Osteoblast (primary cell): ENCODE measurements at places on chromosomes 7 and 10. TPM values are rescaled to one million over a fixed set of nuclear protein-coding genes. Genes with fewer than 3 reads are reported as not detected.
A peak's percentile ranks its signal among the peaks of the same experiment; 100 is the strongest.

The PRSS37 gene
- total RNA-seq, result not detected in 2 replicates

GRCh38 chr10:80691441-80691840 lies 153.7 kb downstream of the SH2D4B start:
- DNase-seq, result no peak
- no peaks in the 10 kb centered on the region for H3K36me3 ChIP-seq

DNA sequence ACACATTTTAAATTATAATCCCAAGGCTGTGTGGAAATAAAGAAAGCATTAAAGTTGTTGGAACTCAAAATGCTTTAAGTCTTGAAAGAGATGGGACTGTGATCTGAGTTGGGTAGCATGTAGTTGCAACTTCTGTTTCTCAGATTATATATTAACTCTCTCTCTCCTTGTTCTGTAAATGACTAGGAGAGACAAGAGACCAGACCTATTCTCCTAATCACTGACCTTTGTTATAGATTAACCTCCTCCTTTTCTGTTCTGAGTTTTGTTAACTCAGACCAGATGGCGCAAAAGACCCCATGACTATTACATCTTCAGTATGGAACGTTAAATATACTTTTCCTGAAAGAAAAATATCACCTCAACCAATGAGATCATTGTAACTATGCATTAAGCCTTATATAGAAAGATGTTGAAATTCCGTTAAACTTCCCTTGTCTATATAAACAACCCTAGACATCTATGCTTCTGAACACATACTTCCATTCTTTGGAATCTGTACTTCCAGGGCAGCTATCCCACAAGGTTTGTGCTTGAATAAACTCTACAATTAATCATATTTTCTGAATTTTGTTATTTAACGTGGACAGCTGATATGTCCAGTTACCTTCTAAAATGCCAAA lies 143.5 kb upstream of the TRIM24 start:
- DNase-seq, result no peak
- no peaks in the 10 kb centered on the region for H3K4me1 ChIP-seq
- no peak overlapping the region for H3K27ac ChIP-seq
- no peaks in the 10 kb centered on the region for H3K27me3 ChIP-seq
- H3K36me3 ChIP-seq, result no peaks in the 10 kb centered on the region

DNA sequence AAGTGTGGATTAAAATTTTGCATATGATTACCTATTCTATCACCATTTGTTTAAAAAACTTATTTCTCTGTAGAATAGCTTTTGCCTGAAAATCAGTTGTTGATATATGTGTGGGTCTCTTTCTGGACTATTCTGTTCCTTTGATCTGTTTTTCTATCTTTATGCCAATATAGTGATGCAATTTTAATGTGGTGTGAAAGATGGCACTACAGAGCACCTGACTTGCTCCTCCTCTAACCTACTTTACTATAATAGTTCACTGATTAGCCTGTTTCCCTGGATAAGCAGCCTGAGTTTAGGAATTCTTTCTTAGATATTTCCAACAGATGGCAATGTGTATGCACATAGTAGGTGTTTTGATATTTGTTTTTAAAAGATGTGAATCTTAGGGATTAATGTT lies 294.5 kb downstream of the AUTS2 start:
- no peaks in the 10 kb centered on the region for H3K27me3 ChIP-seq
- no peak overlapping the region for H3K27ac ChIP-seq

DNA sequence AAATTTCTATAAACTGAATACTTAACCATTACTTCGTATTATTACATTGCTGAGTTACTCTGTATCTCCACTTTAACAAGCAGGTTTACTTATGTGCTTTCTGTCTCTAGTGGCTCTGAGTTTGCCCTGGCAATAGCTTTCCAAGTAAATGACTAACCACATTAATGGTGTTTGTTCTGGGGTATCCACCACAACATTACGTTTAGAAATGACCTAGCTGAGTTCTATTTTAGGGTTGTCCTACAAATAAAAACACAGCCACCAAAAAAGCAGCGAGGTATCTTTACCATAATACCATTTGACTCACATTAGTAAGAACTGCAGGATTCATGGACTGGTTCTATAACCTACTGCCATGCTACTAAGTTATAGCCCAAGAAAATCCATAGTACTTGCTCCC lies 83.1 kb downstream of the HIBADH start:
- no peak overlapping the region for H3K4me3 ChIP-seq
- H3K36me3 ChIP-seq, result no peaks in the 10 kb centered on the region
- DNase-seq, result peak; percentile 44
- H3K27me3 ChIP-seq, result no peaks in the 10 kb centered on the region

- peak overlapping the region; percentile 41 for H3K27ac ChIP-seq
- peak; percentile 96 for DNase-seq
- peak overlapping the region; percentile 44 for H3K4me3 ChIP-seq
- H3K4me1 ChIP-seq, result peaks cover 26% of the 10 kb centered on the region
- H3K27me3 ChIP-seq, result no peaks in the 10 kb centered on the region
Observed at GRCh38 chr7:102125127-102125596, 161.5 kb upstream of the SH2B2 start.

The COL26A1 gene
- total RNA-seq, result not detected in 2 replicates

The ANKRD61 gene
- total RNA-seq, result not detected in 2 replicates
